Activated CD4-positive, alpha-beta T cell treated with anti-CD3 and anti-CD28 coated beads for 48 hours (primary cell): ENCODE measurements at places on chromosomes 13 and 19.

DNA sequence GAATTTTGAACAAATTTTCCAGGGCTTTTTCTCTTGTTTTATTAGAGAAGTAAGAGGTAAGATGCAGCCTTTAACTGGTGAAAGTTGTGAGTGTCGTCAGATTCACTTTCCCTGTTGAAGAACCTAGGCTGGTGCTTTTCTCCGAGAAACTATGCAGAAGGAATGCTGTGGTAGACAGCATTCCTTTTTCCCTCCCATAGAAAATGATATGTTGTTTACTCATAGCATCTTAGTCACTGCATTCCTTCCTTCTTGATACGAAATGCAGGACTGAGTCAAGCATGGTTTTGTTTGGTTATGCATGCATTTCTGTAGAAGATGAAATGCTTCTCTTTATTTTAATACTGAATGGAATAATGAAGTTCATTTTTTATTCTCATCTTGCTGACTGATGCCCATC, 3.4 kb downstream of the ITGBL1 start:
- DNase-seq, result no peak

DNA sequence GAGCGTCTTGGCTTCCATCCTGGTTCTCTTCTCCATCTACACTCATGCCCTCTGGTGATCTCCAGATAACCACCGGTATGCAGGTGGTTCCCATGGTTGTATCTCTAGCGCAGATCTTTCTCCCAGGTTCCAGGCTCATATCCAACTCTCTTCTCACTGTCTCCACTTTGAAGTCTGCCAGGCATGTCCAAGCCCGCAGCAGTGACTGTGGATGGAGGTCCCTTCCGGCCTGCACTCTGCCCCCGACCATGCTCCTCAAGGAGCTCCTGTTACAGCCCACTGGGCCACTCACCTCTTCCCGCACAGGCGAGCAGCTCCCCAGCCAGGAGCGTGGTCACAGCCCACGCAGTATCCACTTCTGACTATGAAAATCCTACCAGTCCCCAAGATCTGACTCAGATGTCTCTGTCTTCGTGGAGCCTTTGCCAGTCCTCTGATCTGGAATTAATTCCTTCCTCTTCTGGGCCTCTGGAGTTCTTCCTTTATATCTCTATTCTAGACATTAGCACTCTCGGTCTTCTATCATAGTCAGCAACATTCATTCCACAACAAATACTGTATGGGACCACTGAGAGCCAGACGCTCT, 100.2 kb downstream of the TEX26 start:
- DNase-seq, result no peak

GRCh38 chr13:110379905-110380341, 72.8 kb downstream of the COL4A2 start:
- no peak for DNase-seq

DNA sequence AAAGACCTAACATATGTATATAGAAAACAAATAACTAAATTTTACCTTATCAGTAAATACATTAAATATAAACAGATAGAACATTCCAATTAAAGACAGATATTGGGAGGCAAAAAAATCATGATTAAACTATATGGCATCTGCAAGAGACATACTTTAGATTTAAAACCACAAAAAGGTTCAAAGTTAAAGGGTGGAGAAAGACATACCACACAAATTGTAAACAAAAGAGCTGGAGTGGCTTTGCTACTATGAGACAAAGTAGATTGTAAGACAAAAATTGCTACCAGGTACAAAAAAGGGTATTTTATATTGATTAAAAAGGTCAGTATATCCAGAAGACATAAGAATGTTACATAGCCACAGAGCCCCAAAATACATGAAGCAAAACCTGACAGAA, 200.2 kb downstream of the KCNRG start:
- DNase-seq, result no peak

- no peak for DNase-seq
Observed at GRCh38 chr19:49823472-49823871, 5.4 kb downstream of the MED25 start.

DNA sequence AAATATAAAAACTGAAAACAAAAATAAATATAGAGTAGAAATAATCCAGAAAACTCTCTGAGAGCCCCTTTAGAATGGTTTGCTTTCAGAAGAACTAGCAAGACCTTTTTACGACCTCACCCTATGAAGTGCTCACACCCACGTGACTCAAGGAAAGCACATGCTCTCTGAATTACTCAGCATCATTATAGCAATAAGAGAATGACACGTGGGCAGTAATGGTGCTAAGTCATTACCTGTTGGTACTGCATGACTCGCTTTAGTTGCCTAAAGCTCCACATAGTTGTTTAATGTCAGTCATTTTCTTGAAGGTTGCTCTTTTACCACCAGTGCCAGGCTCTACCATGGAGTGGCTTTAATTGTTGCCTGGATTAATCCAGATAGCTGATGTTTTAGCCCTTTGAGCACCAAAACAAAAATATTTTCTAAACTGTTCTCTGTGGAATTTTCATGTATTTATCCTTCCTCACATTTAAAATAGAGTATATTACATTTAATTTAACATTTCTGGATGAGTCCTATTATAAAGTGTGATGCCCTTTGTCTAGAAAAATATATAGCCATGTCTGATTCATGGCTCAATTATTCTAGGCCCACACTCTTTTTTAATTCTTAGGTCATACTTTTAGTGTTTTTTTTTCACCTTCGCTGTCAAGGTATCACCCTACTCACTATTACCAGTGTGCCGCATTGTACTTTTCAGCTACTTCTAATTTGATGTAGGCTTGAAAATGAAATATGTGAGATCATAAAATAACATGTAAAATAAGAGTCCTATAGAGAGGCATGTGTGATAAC, 56.8 kb downstream of the THSD1 start:
- DNase-seq, result peak; percentile 40

- DNase-seq, result no peak
Observed at GRCh38 chr19:42068756-42069571, 1.0 kb downstream of the GRIK5 start.

DNA sequence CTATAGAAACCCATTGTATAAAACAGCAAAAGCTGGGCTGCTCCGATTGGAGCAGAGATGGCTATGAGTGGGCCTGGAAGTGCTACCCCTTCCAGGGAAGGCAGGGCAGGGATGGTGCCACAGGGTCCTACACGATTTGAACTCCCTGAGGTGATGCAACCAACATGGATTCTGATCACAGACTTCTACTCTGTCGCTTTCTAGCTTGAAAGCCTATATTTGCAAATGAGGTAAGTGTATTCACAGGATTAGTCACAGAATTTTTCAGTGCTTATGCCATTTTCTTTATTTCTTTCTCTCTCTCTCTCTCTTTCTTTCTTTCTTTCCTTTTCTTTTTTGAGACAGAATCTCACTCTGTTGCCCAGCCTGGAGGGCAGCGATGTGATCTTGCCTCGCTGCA, 179.0 kb downstream of the SPRY2 start:
- no peak for DNase-seq

DNA sequence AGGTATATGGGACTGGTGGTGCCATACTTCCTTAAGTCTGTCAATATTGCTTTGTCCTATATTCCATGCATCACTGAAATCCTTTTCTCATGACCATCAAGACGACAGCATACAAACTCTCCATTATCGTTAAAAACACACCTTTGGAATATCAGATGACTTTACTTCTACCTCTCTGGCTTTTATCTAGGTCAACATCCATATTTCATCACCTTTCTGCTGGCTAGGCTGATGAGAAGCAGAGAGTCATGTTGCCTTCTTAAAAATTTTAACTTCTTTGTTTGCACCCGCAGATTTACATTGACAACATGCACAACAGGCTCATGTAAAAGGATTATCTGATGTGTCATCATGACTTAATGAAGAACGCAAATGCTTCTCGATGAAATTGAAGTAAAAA, 771.4 kb downstream of the OLFM4 start:
- DNase-seq, result no peak

DNA sequence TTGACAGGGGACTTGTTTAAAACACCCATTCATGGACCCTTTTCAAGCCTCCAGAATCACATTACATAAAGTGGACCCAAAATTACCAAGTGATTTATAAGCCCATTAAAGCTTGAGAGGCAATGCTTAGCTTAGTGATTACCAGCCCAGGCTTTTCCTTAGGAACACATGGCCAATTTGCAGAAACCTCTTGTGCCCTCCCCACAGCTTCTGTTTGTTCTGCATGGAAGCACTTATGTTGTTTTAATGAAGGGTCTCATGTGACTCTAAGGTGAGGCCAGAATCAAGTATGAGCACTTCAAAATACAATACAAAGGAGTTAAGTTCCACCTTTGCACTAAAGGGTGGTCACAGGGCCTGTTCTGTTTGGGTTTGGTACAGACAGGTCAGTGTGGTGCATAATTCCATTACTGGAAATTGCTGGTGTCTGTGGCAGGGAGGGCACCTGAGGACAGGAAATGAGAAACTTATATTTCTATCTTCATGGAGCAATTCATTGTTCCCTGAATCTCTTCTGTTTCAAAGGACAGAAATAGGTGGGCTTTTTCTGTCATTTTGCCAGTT, 15.3 kb downstream of the ZNF486 start:
- DNase-seq, result no peak

GRCh38 chr13:51856998-51857397, 4.8 kb upstream of the CCDC70 start:
- DNase-seq, result no peak

GRCh38 chr13:66700117-66700601, 530.0 kb downstream of the PCDH9 start:
- no peak for DNase-seq

DNA sequence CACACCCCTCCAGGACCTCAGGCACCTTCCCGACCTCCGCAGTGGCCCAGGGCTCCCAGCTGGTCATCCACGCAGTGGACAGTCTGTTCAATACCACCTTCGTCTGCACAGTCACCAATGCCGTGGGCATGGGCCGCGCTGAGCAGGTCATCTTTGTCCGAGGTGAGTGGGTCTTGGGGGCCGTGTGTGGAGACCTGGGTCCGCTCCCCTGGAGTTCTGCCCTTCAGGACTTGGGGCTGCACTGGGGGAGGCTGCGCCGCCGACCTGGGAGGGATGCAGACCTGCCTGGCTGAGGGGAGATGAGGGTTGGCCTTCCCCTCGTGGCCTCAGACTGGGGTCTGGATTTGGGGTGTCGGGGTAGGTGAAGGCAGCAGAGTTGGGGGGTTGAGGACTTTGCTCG, 16.7 kb upstream of the TOMM40 start:
- DNase-seq, result no peak

GRCh38 chr19:4266253-4267000, 12.6 kb upstream of the SHD start:
- no peak for DNase-seq

DNA sequence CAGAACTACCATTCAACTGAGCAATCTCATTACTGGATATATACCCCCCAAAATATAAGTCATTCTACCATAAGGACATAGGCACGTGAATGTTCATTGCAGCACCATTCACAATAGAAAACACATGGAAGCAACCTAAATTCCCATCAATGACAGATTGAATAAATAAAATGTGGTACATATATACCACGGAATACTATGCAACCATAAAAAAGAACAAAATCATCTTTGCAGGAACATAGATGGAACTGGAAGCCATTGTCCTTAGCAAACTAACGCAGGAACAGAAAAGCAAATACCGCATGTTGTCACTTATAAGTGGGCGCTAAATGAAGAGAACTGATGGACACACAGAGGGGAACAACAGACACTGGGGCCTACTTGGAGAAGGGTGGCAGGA, 14.1 kb downstream of the RNF113B start:
- DNase-seq, result no peak

GRCh38 chr19:2341244-2341751, 12.8 kb downstream of the SPPL2B start:
- DNase-seq, result no peak

- no peak for DNase-seq
Observed at GRCh38 chr13:102484329-102484728, 82.5 kb upstream of the FGF14 start.

DNA sequence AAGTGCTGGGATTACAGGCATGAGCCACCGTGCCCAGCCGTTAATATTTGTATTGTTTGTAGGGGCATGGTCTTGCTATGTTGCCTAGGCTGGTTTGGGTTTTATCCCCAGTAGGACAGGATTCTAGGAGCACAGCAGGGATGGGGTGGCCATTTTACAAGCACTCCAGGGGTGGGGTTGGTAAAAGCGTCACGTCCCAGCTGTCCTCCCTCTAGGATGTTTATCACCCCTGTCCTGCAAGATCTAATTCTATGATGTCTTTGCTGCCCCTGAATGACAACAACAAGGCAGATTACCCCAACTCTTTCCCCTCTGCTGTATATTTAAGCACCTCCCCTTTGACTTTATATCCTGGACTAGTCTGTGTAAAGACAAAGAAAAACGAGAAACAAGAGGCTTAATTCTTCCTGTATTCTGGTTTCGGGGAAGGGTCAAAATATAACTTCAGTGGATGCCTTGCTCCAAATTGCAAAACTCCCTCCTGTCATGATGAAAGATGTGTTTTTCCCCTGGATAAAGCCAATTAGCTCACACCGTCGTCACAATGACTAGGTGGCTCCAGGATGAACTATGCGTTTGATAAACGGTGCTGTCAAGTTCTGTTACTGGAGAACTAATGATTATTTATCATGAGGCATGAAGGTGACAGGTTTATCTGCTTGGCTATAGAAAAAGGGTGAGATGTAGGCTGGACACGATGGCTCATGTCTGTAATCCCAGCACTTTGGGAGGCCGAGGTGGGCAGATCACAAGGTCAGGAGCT, 27.8 kb upstream of the OR1M1 start:
- DNase-seq, result no peak

- DNase-seq, result no peak
Observed at GRCh38 chr19:9883231-9883758, 48.2 kb downstream of the PIN1 start.

- DNase-seq, result peak; percentile 66
Observed at GRCh38 chr19:6038634-6039405, 60.9 kb upstream of the RANBP3 start.

- DNase-seq, result no peak
Observed at GRCh38 chr13:110662777-110663443, 43.0 kb downstream of the CARS2 start.

DNA sequence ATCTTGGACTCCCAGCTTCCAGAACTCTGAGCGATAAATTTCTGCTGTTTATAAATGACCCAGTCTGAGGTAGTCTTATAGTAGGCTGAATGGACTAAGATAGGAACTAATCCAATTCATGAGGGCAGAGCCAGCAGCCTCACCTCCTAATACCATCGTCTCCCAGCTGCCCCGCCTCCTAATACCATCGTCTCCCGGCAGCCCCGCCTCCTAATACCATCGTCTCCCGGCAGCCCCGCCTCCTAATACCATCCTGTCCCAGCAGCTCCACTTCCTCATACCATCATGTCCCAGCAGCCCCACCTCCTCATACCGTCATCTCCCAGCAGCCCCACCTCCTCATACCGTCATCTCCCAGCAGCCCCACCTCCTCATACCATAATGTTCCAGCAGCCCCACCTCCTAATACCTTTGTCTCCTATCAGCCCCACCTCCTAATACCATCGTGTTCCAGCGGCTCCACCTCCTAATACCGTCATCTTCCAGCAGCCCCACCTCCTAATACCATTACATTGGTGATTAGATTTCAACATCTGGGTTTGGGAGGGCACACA, 2.4 kb upstream of the ARGLU1 start:
- peak; percentile 75 for DNase-seq

- DNase-seq, result peak; percentile 31
Observed at GRCh38 chr19:46610851-46611770, 10.0 kb downstream of the CALM3 start.

GRCh38 chr19:49585023-49585422, 3.9 kb downstream of the PRRG2 start:
- no peak for DNase-seq
